CD4-positive, alpha-beta T cell treated with Interleukin-6 for 4 hours (primary cell): ENCODE measurements at places on chromosomes 6 and 20.
A peak's percentile ranks its signal among the peaks of the same experiment; 100 is the strongest.

DNA sequence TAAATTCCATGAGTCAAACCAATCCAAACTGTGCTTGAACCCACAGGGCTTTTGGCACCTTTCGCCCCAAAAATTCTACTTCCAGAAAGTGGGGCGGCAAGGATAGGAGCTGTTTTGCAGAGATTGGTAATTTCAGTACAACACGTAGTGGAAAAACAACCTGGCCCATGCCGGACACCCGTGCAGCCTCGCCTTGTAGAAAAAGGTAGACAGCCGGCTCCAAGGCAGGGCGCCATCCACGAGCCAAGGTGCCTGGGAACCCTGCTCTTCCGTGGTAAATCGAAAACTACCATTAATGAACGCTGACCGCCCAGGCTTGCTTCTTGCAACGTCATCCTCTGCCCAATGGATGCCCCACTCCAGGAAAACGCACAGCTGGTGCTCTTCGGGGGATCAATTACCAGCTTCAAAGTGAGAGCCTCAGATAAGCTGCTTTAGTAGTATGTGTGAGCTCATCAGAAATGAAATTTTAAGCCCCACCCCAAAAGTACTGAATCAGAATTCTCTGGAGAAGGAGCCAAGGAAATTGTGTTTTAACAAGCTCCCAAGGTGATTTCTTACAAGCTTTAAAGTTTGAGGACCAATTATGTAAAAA, 1.8 kb downstream of the OOEP start:
- DNase-seq = no peak

DNA sequence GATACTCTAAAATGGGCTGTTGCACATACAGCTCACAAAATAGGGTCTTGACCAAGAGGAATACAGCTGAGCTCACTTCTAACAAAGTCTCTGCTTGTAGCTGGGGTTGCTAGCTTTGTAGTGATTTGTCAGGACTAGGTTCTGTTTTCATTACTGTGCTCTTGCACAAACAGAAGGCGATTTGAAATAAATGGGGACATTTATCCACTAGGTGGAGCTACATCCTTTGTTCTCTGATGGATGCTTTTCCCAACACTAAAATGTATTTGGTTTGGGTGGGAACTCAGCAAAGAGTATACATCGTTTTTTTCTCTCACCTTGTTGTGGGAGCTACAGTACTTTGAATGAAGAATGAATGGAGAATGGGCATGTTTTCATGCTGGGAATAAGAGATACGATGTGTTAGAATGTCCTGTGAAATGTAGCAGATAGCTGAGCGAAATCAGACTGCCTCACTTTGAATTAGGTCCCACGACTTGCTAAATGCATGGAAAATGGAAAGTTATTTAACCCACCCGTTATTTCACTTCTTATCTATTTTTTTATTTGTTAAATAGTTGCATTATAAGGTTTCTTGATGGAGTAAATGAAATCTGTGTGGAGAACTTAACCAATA, 494.7 kb upstream of the MAP3K7 start:
- DNase-seq = no peak

- DNase-seq = no peak
Observed at GRCh38 chr6:30066082-30066481, 916 bp upstream of the PPP1R11 start.

DNA sequence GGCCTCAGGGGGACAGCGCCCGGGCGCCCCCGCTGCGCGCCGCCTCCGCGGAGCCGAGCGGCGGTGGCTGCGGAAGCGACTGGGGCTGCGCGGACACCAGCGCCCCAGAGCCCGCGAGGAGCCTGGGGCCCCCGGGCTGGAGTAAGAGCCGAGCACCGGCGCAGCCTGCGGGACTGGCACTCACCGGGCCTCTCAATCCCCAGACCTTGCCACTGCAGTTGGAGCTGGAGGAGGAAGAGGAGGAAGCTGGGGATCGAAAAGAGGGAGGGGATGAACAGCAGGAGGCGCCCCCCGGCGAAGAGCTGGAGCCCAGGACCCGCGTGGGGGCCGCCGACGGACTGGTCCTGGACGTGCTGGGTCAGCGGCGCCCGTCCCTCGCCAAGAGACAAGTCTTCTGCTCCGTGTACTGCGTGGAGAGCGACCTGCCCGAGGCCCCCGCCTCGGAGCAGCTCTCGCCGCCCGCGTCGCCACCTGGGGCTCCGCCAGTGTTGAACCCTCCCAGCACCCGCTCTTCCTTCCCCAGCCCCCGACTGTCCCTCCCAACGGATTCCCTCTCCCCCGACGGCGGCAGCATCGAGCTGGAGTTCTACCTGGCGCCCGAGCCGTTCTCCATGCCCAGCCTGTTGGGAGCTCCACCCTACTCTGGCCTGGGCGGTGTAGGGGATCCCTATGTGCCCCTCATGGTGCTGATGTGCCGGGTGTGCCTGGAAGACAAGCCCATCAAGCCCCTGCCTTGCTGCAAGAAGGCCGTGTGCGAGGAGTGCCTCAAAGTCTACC, 590 bp downstream of the RNF217 start:
- no peak for DNase-seq

DNA sequence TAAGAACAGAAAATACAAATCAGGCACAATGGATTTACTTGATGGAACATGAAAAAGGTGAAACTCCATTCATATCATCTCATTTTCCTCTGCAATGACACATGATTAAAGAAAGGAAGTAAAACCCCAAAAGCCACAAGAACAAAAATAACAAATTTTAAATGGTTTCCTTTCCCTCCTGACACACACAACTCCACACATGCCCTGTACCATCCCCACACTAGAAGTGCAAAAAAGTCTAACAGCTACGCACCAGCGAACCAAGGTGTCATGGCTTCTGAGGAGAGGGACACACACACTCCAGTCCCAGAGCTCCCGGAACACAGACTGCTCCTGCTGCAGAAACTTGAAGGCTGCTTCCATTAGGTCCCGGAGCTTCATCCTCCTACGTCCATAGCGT, 25.3 kb downstream of the MDN1 start:
- peak; percentile 22 for DNase-seq

DNA sequence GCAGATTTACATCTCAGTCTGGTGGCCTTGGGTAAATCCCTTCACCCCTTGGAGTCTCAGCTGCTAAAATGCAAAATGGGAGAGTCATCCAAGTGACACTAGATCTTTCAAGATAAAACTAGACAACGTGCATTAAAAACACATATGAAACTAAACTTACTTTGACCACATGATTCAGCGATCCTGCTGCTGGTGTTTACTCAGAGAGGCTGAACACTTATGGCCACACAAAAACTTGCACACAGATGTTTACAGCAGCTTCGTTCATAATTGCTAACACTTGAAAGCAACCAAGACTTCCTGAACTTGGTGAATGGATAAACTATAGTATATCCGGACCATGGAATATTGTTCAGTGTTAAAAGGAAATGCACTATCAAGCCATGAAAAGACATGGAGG, 55.3 kb upstream of the GPR6 start:
- no peak for DNase-seq

GRCh38 chr6:80769106-80769505, 662.6 kb downstream of the BCKDHB start:
- DNase-seq = no peak

DNA sequence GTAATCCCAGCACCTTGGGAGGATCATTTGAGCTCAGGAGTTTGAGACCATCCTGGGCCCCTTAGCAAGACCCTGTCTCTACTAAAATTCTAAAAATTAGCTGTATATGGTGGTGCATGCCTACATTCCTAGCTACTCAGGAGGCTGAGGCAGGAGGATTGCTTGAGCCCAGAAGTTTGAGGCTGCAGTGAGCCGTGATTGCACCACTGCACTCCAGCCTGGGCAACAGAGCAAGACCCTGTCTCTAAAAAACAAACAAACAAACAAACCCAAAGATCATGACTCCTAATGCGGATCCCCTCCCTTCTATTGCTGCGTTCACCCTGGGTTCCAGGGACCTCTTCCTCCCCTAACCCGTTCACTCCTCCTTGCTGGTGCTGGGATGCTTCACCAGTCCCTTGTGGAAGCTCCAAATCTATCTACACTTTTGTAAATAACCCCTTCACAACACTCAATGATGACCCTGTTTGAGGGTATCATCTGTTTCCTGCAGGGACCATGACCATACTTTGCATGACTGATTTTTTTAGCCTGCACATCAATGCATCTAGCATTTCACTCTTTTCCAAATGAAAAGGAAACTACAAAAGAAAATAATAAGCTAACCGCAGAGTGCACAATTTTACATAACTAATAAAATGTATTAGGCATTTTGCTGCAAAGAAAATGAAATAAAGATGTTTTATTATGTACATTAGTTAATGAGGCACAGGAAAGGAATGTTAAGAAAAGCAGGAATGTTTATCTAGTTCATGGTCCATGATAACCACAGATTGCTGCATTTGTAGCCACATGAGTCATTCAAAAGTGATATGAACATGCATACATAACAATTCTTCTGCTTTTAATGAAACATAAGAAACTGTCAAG, 30.5 kb upstream of the IPCEF1 start:
- no peak for DNase-seq

DNA sequence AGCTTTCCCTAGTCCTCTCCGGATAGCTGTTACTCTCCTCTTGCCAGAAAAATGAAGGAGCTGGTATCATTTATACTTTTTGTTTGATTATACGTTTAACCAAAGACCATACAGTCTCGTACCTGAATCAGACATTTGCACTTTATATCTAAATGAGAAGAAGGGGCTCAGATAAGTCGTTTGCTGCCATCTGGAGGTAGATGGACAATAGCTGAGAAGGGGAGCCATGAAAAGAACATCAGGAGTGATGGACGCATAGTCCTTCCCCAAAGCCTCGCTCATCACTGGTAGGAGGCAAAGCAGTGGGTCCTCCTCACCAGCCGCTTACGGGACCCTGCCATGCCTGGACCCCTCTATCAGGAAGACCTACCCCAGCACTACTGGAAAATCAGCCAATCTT, 45.4 kb downstream of the RPF2 start:
- DNase-seq = no peak

DNA sequence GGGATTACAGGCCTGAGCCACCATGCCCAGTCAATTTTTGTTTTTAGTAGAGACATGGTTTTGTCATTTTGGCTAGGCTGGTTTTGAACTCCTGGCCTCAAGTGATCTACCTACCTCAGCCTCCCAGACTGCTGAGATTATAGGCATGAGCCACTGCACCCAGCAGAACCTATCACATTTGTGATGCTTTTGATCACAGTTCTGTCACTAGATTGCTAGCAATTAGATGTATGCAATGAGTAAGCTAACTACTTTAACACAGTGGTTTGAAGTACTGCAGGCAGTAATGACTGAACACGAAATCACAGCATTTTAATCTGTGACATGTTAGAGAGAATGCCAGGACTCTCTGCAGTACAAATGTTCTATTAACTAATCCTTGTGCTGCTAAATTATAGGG, 19.6 kb upstream of the SAMHD1 start:
- DNase-seq = no peak

DNA sequence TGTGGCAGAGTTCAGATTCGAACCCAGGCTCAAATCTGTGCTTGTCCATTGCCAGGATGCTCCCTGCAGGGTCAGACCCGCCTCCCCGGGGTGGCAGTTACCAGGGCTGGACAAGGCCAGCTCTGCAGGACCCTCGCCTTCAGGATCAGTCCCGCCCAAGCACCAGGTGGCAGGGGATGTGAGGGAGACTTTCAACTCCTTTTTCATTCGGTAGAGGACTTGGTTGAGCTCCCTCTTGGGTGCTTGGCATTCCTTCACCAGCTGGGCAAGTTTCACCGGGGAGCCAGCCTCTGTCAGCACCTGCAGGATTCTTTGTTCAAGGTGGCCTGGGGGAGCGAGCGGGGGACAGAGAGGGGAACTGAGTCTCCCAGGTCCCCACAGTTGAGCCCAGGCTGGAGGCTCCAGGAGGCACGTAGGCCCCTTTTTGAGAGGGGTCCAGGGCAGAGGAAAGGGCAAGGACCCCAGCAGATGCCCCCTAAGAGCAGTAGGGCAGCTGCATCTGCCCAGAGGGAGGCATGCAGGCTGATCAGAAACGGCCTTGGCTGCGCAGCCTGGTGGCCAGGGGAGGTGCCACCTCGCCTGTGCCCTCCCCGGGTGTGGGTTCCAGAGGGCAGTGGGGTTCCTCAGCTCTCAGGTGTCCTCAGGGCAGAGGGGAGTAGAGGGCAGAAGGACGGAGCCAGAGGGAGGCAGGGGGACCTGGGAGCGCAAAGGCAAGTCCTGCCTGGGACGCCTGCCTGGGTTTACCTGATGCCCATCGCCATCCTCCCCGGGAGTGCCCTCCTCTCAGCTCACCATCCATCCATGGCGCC, 3.9 kb downstream of the ZBP1 start:
- DNase-seq = no peak

GRCh38 chr6:91697010-91697695, 1110.3 kb upstream of the MAP3K7 start:
- no peak for DNase-seq

DNA sequence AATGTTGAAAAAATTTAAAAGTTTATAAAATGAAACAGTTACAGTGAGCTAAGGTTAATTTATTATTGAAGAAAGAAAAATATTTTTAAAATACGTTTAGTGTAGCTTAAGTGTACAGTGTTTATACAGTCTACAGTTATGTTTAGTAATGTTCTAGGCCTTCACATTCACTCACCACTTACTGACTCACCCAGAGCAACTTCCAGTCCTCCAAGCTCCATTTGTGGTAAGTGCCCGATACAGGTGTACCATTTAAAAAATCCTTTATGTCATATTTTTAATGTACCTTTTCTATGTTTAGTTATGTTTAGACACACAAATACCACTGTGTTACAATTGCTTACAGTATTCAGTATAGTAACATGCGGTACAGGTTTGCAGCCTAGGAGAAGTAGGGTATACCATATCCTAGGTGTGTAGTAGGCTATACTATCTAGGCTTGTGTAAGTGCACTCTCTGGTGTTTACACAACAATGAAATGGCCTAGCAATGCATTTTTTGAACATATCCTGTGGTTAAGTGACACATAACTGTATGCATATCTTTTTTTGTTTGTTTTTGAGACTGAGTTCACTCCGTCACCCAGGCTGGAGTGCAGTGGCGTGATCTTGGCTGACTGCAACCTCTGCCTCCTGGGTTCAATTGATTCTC, 26.3 kb downstream of the FLRT3 start:
- no peak for DNase-seq

DNA sequence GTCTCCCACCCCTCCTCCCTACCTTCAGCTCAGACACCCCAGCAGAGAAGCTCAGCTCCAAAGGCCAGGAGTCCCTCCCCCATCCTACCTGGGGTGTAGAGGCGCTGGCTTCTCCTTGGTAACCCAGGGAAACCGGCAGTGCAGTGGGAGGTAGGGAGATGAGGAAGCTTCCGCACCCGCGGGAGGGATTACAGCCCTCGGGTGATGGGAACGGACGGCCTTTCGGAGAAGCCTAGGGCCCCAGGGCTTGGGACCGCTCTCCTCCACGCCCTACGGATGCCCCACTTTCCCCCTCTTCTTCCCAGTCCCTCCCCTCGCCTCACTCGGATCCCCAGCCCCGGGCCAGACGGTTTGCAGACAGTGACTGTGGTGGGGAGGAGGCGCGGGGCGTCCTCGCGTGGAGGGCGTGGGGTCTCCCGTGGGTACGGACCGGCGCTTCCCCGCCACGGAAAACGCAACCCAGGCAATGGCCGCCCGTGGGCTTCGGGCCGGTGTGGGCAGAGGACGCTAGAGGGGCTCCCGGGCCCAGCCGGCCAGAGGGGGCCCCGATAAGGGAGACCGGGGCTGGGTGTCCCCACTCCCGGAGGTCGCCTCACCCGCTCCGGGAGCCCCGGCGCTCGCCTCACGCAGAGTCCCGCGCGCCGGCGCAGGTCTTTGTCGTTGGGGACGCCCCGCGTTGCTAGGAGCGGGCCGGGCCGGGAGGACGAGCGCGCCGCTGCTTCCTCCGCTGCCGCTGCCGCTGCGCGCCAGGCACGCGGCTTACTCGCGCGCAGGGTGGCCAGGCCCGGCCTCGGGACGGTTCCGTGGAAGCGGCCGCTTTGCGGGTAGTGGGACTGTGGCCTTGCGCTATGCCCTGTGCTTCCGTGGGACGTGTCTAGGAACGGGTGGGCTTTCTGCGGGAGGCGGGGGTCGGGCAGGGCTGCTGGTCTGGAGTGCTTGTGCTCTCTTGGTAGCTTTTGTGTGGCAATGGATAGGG, 15.8 kb downstream of the AARS2 start:
- DNase-seq = peak; percentile 58
